Activated T-helper 1 cell treated with anti-CD3 and anti-CD28 coated beads, Interleukin-2, amount 50 U/mL, for 16 hours (primary cell): ENCODE measurements at places on chromosomes 6 and 20.

GRCh38 chr6:28474441-28475219, 31.3 kb upstream of the ZSCAN23 start:
- DNase-seq: no peak

- no peak for DNase-seq
Observed at GRCh38 chr6:44563397-44563796, 175.9 kb downstream of the CDC5L start.

DNA sequence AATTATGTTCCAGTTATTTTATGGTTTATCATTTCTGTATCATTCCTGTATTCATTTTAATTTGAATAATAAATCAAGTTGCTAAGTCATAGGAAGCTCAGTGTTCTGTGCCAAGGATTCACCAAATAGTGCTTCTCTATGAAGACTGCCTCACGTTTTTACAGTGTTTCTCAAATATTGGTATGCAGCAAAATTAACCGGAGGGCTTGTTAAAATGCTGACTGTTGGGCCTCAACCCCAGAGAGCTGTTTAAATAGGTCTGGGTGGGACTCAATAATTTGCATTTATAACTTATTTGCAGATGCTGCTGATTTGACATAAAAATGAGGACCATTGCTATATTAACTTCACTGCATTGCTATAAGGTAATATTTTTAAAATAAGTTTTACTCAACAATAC, 166.7 kb downstream of the TINAG start:
- DNase-seq: no peak

DNA sequence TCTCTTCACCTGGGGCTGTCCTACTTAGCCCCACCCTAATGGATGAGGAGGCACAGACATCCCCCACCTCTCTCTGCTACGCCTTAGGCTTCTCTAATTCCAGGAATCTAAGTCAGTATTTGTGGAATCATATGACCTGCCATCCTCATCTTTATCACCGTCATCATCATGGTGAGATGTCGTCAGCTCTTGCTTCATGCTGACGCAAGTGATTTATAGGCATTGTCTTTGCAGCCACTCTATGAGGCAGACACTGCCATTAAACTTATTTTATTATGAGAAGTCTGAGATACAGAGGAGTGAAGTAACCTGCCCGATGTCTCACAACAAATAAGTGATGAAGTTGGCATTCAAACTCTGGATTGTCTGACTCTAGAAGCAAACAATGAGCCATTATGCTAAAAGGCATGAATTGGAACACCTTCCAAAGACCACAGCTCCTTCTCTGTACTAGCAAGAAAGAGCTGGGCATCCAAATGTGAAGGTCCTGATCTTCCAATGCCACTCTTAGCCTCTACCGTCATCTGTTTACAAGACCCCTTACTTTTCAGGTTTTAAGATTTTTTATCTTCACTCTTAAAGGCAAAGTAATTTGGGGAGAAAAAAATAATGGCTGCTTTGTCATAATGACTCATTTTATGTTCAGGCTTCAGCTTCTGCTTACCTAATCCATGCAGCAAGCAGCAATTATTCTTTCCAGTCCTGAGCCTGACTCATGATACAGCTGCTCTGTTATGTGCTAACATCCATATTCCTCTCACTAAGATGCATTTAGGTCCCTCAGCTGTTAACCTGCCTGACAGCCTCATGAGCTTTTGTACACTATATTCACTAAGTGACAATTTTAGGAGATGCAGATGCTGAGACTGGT, 113.7 kb upstream of the BCLAF1 start:
- no peak for DNase-seq

- no peak for DNase-seq
Observed at GRCh38 chr20:19945732-19946670, 71.2 kb upstream of the NAA20 start.

DNA sequence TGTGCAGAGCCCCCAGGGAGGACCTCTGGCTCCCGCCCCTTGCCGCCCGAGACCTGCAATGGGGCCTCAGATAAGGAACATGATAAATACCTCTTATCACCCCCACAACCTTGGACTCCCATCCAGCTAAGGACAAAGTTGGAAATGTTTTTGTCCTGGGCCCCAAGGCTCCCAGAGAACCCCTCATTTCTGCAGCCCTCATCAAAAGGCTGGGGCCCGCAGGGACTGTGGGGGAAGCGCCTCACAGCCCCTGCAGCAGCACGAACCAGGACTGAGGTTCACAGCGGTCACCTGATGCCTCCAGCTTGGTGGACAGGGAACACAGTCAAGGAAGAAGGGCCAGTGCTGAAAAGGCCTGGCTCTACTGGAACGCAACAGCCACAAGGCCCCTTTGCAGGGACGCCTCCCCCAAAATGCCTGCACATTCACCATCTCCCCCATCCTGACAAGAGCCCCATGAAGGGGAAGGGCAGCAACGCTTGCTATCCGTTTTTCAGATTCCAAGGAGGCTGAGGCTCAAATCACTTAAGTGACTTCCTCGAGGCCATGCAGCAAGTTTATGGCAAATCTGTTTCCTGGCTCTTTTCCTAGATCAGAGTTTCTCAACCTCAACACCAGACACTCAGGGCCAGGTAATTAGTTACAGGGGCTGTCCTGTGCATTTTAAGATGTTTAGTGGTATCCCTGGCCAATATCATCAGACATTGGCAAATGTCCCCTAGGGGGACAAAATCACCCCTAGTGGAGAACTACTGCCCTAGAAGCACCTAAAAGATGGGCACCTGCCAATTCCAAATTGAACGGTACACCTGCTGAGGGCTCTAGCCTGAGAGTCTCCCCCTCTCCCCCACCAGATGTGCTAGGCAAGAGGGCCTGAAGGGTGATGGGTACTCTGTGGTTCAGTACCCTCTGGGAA, 10.6 kb downstream of the TFEB start:
- DNase-seq: no peak

DNA sequence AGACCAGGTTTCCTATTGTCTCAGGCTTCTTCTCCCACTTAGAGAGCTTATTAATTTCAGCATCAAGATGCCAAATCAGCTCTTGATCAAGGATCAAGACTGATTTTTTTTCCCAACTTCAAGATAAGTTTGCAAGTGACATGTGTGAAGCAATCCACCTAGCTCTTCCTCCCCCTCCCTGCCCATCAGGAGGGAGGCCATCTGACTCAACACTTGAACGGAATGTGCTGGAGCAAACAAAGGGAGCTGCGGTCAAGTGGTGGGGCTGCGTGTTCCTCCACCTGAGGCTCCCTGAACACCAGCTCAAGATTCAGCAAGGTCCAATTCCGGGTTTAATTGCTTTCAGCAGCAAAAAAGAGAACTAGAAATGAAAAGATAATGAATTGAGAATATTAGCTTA, 38.7 kb downstream of the TTI1 start:
- no peak for DNase-seq

GRCh38 chr20:48335308-48336050, 492.3 kb downstream of the PREX1 start:
- no peak for DNase-seq

GRCh38 chr6:30681766-30682142, 4.7 kb downstream of the PPP1R18 start:
- DNase-seq: no peak

GRCh38 chr6:166145751-166146150, 21.9 kb downstream of the TBXT start:
- DNase-seq: no peak

- DNase-seq: no peak
Observed at GRCh38 chr6:32814145-32814544, 2.7 kb downstream of the HLA-DOB start.

GRCh38 chr6:90467546-90467945, 119.3 kb downstream of the MAP3K7 start:
- no peak for DNase-seq

GRCh38 chr6:139154881-139155547, 20.1 kb downstream of the HECA start:
- DNase-seq: no peak

- DNase-seq: no peak
Observed at GRCh38 chr6:24910331-24910960, 25.3 kb downstream of the RIPOR2 start.

DNA sequence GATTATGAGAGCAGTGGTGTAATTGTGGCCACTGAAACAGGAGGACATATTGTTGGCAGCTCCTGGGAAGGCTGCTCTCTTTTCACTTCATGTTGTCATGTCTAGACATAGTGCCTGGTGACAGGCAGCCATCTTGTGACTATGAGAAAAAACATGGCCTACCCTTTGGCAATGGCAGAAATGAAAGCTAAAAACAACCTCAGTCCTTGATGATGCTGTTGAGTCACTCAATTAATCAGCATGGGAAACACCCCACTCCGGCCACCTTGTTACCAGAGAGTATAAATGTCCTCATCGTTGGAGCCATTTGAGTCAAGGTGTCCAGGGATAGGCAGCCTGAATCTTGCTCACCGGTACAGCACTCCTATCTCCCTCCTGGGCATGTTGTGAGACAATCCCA, 31.2 kb upstream of the HMGA1 start:
- DNase-seq: no peak

- DNase-seq: no peak
Observed at GRCh38 chr6:128492386-128492785, 28.0 kb downstream of the PTPRK start.

DNA sequence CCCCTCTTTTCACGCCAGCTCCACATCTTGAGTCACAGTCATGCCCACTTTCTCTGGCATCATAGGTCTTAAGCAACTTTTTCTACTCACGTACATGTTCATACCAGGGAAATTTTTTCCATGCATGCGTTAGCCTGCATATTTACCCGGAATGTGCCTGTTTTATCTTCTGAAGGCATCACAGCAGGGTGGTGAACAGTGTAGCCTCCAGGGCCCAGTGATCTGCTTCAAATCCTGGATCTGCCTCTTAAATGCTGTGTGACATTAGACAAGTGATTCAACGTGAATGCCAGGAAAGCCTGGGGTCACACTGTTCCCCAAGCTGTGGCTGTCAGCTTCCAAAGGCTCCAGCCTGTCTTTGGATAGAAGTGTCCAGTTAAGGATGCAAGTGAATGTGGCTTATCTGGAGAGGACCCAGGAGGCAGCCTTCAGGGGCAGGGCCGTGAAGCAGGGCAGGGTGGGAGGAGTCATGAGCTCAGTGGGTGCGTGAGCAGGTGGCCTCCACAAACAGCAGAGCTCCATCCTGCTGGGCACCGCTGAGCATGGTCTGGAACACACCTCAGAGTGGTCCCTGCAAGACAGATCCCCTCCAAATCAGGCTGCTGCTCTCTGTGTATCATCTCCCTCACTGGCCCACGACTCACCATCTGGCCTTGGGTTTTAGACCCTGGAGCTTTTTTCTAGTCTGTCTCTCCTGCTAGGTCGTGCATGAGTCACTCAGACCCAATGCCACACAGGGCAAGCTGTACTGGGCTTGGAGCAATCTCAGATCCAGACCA, 30.4 kb upstream of the CD93 start:
- no peak for DNase-seq

GRCh38 chr6:22067122-22067521, 229.7 kb downstream of the PRL start:
- DNase-seq: no peak

DNA sequence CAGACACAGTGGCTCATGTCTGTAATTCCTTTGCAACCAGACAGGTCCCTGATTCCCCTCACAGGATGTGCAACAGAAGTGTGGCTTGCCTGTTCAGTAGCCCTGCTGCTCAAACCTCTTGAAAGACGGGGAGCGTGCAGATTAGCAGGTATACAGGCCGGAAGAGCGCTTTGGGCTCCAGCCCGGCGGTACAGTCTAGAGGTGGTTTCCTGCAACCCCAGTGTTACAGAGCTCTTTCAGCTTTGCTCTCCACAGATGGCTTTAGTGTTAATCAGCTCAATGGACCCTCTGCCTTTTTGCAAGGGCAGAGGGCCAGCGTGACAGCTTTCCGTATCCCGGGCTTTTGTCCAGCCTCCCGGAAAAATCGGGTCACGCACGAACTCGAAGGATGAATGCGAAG, 67.2 kb upstream of the TNFRSF21 start:
- no peak for DNase-seq

GRCh38 chr6:169094552-169094950, 159.1 kb downstream of the THBS2 start:
- no peak for DNase-seq

DNA sequence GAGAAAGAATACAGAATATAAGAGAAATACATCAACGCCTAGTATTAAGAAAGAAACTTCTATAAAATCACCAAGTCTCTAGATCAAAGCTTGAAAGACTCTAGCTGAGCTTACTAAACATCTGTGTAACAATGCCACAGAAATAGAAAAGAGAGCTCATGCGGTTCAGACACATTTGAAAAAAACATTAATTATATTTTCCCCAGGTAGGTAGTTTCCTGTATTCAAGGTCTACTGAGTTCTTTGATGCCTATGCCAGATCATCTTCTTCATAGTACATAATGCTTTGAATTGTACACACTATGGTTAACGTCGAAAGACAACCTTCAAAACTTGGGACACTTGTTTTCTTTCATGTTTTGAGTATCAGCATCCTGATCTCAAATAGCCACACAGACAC, 11.3 kb downstream of the MOXD1 start:
- DNase-seq: no peak

- DNase-seq: no peak
Observed at GRCh38 chr6:134034478-134034877, 17.9 kb downstream of the SLC2A12 start.

DNA sequence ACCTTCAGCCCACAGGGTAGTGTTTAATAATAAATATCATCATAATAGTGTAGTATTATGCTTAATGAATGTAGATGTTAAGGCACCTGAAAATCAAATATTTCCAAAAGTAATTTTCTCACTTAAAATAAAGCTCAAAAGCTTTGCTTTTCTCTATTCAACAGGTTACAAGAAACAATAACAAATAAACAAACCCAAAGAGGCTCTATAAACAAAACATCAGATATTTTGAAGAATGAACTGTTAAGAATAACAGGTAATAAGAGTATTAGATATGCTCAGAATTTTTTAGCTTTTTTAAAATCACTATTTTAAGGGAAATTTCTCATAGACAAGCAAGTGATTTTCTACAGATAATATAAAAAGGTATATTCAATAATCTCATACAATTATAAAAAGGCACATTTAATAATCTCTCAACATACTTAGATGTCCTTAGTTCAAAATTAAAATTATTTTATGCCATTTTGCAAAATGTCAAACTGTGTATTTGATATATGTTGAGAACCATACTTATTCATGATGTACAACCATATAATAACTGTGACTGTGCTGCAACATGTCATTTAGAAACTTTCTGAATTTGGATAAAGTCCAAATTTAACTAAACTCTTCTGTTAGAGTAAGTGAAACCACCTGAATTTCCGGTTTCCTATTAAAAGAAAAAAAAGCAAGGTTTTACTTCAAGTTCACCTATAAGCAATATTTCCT, 35.8 kb downstream of the PHIP start:
- no peak for DNase-seq

DNA sequence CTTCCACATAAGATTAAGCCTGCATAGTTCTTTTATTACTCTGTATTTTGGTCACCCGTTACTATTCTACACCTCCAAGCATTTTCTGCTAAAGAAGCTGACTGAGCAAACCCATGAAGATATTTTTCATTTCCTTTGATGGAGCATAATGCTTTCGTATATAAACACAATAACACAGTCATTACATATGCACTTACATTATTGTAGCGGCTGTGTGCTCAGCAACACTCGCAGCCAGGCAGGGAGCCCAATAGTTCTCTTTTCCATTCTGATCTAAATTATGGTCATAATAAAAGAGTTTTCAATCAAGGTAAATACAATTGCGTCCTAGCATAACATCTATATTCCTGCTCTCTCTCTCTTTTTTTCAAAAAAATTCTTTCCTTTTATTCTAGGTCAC, 69.6 kb upstream of the TFB1M start:
- DNase-seq: no peak
